ENCODE measurements at places on chromosomes 5 and 9.
A peak's percentile ranks its signal among the peaks of the same experiment; 100 is the strongest.

DNA sequence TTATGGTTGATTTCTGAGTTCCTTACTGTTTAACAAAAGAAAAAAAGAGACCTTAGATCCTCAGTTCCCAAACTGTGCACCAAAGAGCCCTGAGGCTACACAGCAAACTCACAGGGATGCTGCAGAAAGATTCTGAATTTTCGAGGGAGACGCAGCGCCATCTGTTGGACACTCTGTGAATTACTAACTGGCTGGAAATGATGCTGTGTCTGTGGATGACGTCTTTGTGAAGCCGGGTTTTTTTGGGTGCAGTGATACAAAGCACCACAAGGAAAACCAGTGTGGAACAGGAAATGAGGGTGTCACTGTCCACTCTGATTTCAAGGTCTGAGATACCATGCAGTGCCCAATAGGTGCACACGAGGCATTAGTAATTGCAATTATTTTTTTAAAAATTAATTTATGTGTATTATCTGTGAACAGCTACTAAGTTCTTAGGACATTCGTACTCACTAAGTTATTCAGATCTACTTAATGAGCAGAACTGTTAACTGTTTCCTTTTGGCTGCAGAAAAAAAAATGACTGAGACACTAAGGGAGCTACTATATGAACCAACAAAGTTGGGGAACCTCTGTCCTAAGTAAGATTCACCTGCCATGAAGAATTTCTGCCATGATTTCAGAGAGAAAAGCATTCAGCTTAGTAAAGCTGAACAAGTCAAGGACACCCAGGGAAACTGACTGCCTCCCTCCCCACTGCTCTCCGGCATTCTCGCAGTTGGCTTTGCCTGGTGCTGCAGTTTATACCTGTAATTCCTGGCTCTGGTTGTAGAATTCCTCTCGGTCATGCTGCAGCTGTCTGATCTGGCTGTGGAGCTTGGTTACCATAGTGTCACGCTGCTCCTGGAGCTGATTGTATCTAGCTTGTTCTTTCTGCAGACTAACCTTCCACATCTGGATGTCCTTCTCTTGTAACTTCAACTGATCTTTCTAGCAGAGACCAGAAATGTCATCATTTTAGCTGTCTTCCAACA, 23.4 kb downstream of the SPACA9 start:
- peak; percentile 53 for DNase-seq

- peak; percentile 70 for DNase-seq
Measured at GRCh38 chr9:19471737-19472648, 63.2 kb downstream of the ACER2 start.

DNA sequence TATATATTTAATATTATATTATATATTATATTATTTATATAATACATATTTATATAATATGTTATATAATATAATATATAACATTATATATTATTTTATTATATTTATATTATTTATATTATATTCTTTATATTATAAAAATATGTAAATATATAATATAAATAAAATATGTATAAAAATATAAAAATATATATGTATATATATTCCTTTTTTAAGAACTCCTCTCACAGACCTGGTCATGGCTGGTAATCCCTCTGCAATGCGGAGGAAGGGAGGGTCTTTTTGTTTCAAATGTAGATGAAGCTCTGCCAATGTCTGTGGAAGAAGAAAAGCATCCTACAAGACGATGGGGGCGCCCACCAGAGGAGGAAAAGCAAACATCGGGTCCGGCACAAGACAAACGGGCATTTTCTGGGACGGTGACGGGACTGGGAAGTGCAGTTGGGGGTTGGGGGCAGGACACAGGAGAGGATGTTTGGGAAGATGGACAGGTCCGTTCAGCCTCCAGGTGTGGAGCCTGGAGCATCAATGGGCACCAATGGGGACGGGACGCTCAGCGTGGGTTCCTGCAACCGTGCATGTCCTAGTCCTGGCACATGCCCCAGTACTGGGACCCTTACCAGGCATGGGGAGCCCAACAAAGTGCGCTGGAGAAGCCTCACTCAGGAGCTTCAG, 194.0 kb downstream of the IRX1 start:
- no peak for DNase-seq

- no peak for DNase-seq
Measured at GRCh38 chr5:131754363-131754762, 42.5 kb downstream of the FNIP1 start.

- no peak for DNase-seq
Measured at GRCh38 chr5:66224274-66224673, 80.2 kb downstream of the SREK1 start.
